ENCODE measurements at places on chromosomes 5 and 9. TPM values are rescaled to one million over a fixed set of nuclear protein-coding genes. Genes with fewer than 3 reads are reported as not detected.

Gene ZER1
- total RNA-seq, result 31.6 TPM

Gene SLC4A9
- not detected for total RNA-seq

Gene IL17B
- not detected for total RNA-seq

Gene RIOK2
- 38.4 TPM for total RNA-seq

Gene WNK2
- total RNA-seq, result 2.8 TPM

Gene NDOR1
- total RNA-seq, result 14.3 TPM

Gene BHMT
- not detected for total RNA-seq

Gene CDX1
- 1.3 TPM for total RNA-seq

Gene GRXCR2
- not detected for total RNA-seq

Gene ZBTB5
- total RNA-seq, result 9.8 TPM

Gene PCDHGB2
- total RNA-seq, result 0.24 TPM

Gene CDH18
- 14.8 TPM for total RNA-seq

Gene ATG12
- 87.3 TPM for total RNA-seq

Gene AQP7
- total RNA-seq, result not detected

Gene ZMAT2
- total RNA-seq, result 124 TPM

Gene DMRT3
- total RNA-seq, result not detected

Gene CORO2A
- total RNA-seq, result 1.8 TPM

Gene QSOX2
- total RNA-seq, result 25.8 TPM

Gene BAAT
- total RNA-seq, result not detected

Gene IL7R
- 42.5 TPM for total RNA-seq

Gene SPOCK1
- 43.5 TPM for total RNA-seq

Gene TAF11L3
- total RNA-seq, result not detected

Gene CARD6
- 2.7 TPM for total RNA-seq

Data from Daoy (cell line).